Dorsolateral prefrontal cortex (tissue), 122 donors: ENCODE measurements at places on chromosomes 2 and 18. TPM values are rescaled to one million over a fixed set of nuclear protein-coding genes. Genes with fewer than 3 reads are reported as not detected.

The STON1 gene
- total RNA-seq, result 2.3 TPM

The FBXO41 gene
- 136 TPM for total RNA-seq

The CCL20 gene
- total RNA-seq, result 1.0 TPM

The CAVIN2 gene
- 10.8 TPM for total RNA-seq

The HRH4 gene
- total RNA-seq, result not detected

The GDF7 gene
- 5.0 TPM for total RNA-seq

The RAB11FIP5 gene
- 66.6 TPM for total RNA-seq

The ZNF804A gene
- total RNA-seq, result 12.2 TPM

The LOXHD1 gene
- total RNA-seq, result 4.5 TPM

The IL1A gene
- total RNA-seq, result not detected

The SERPINB10 gene
- total RNA-seq, result not detected

The ASPRV1 gene
- 5.9 TPM for total RNA-seq

The MRO gene
- total RNA-seq, result 71.7 TPM

The CCDC74B gene
- total RNA-seq, result 10.2 TPM

The HOXD10 gene
- not detected for total RNA-seq

The ADD2 gene
- 210 TPM for total RNA-seq

The CAPN14 gene
- 0.88 TPM for total RNA-seq

The SLC23A3 gene
- 0.57 TPM for total RNA-seq

The ITPRIPL1 gene
- 2.2 TPM for total RNA-seq
